ENCODE measurements at places on chromosomes 5 and 9. TPM values are rescaled to one million over a fixed set of nuclear protein-coding genes. Genes with fewer than 3 reads are reported as not detected.

Gene FAM151B
- not detected for polyA plus RNA-seq

Gene LHX6
- not detected for polyA plus RNA-seq

Gene INIP
- polyA plus RNA-seq, result 27.9 TPM

Gene HARS1
- 79.5 TPM for polyA plus RNA-seq

Gene PAEP
- polyA plus RNA-seq, result not detected

Gene MVB12B
- 0.54 TPM for polyA plus RNA-seq

Gene LRRTM2
- polyA plus RNA-seq, result not detected

Gene CARD6
- polyA plus RNA-seq, result 1.5 TPM

Gene FBP1
- 17.8 TPM for polyA plus RNA-seq

Gene ACSL6
- polyA plus RNA-seq, result 2.1 TPM

Gene GKAP1
- polyA plus RNA-seq, result 4.9 TPM

Gene CATSPER3
- polyA plus RNA-seq, result not detected

DNA sequence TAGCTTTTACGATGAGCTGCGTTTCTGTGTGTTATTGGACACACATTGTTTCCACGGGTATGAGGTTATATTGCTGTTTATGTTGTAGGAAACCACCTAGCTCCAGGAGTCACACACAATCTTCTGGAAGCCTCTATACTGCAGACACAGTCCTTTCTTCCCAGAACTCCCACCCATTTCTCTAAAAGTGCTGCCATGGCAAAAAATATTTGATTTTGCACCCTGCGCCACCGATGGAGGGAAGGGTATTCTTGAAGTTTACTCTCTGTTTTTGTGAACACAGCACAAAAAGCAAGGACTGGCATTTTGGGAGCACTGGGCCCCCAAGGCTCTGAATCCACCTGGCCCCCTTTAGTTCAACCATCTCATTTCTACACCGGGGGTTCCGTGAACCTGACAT lies 187.5 kb downstream of the ICE1 start:
- DNase-seq, result no peak
- no peaks in the 10 kb centered on the region for H3K4me1 ChIP-seq
- no peak overlapping the region for H3K27ac ChIP-seq
- no peaks in the 10 kb centered on the region for H3K27me3 ChIP-seq

DNA sequence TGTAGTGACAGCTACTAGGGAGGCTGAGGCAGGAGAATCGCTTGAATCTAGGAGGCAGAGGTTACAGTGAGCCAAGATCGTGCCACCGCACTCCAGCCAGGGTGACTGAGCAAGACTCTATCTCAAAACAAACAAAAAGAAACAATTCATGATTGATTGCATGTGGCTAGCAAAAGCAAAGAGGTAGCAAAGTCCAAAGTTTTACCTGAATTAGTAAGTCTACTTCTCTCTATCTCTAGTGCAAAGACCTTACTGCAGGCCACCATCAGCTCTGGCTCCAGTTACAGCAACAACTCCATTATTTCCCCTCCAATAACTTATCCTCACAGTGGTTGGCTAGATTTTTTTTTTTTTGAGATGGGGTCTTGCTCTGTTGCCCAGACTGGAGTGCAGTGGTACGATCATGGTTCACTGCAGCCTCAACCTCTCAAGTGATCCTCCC lies 6.2 kb upstream of the SAR1B start:
- no peak overlapping the region for H3K27ac ChIP-seq
- H3K36me3 ChIP-seq, result peaks cover 6% of the 10 kb centered on the region
- H3K27me3 ChIP-seq, result peaks cover 2% of the 10 kb centered on the region
- no peak overlapping the region for H3K4me3 ChIP-seq
- no peak for DNase-seq

DNA sequence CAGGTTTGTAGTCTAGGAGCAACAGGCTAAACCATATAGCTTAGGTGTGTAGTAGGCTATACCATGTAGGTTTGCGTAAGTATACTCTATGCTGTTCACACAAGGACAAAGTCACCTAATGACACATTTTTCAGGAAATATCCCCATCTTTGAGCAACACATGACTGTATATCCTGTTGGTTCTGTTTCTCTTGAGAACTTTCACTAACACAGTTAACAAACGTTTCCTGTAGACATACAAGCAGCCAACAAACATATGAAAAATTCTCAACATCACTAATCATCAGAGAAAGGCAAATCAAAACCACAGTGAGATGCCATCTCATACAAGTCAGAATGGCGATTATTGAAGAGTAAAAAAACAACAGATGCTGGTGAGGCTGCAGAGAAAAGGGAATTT lies 68.2 kb downstream of the NR2F1-AS1 start:
- DNase-seq, result no peak
- H3K27me3 ChIP-seq, result peaks cover 2% of the 10 kb centered on the region
- H3K4me3 ChIP-seq, result no peak overlapping the region
- no peak overlapping the region for H3K27ac ChIP-seq
- no peaks in the 10 kb centered on the region for H3K4me1 ChIP-seq

- no peaks in the 10 kb centered on the region for H3K36me3 ChIP-seq
- H3K4me1 ChIP-seq, result peaks cover 5% of the 10 kb centered on the region
- DNase-seq, result peak; percentile 36
Observed at GRCh38 chr9:89000973-89001916, 10.0 kb downstream of the S1PR3 start.

DNA sequence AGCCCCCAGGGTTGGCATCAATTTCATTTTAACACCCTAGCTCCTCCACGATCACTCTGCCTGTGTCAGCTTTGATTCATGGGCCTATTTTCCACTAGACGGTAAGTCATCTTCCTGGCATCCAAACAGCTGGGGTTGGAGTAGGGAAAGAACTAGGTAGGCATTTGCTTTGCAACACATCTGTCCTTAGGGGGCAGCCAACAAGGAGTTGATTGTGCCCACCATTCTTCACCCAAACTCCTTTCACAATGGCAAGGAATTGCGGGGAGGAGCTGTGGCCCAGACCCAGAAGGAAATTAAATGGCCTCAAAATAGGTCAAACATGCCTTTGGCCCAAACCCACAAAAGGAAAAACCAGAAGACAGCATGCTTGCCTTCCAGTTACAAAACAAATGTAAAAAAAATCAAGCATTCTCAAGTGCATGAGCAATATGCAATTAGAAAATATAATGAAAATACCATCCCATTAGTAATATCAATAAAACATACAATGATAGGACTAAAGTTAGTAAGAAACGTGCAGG lies 71.8 kb downstream of the NRG2 start:
- DNase-seq, result no peak
- H3K27me3 ChIP-seq, result peaks cover 5% of the 10 kb centered on the region
- no peak overlapping the region for H3K4me3 ChIP-seq
- no peaks in the 10 kb centered on the region for H3K4me1 ChIP-seq
- H3K36me3 ChIP-seq, result no peaks in the 10 kb centered on the region

- no peak for DNase-seq
- H3K36me3 ChIP-seq, result no peaks in the 10 kb centered on the region
- no peaks in the 10 kb centered on the region for H3K4me1 ChIP-seq
Observed at GRCh38 chr9:42388146-42388690, 204.8 kb downstream of the SPATA31A6 start.

GRCh38 chr5:125510651-125511050 lies 764.2 kb upstream of the ZNF608 start:
- H3K4me3 ChIP-seq, result no peak overlapping the region
- H3K27me3 ChIP-seq, result peaks cover 3% of the 10 kb centered on the region
- H3K36me3 ChIP-seq, result no peaks in the 10 kb centered on the region
- no peak for DNase-seq
- H3K27ac ChIP-seq, result no peak overlapping the region

DNA sequence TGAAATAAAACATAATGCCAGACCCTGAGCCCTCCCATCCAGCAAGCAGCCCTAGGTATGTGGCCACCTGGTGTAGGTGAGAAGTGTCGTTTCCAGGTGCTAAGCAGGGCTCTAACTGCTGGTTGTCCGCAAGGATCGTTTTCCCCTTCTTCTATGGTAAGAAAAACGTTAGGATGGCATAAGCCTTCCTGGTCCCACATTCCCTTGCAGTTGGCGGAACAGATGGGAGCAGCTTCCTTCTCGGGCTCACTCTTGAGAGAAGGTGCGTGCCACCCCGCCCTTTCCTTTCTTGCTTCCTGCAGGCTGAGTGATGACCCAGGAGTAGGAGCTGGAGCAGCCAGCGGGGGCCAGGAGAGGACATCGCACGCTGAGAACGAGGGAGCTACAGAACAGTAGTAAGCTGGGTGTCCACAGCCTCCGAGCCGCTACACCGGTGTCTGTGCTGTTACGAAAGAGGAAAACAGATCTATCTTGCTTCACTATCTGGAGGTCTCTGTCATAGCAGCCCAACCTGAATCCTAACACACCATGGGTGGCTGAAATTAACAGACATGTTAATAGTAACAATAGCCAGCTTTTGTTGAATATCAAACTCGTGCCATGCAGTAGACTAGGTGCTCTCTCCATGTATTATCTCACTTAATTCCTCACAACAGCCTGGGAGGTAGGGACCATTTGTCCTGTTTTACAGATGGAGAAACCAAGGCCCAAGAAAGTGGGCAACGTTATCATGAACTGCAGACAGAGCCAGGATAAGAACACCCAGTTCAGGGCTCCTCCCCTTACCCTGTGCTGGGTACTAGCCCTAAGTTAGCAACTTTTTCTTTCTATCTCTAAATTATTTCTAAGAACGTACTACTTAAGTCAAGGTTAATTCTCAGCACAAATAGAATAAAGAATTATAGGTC lies 139.8 kb downstream of the COL23A1 start:
- H3K4me3 ChIP-seq, result no peak overlapping the region
- peaks cover 1% of the 10 kb centered on the region for H3K27me3 ChIP-seq
- H3K36me3 ChIP-seq, result no peaks in the 10 kb centered on the region

DNA sequence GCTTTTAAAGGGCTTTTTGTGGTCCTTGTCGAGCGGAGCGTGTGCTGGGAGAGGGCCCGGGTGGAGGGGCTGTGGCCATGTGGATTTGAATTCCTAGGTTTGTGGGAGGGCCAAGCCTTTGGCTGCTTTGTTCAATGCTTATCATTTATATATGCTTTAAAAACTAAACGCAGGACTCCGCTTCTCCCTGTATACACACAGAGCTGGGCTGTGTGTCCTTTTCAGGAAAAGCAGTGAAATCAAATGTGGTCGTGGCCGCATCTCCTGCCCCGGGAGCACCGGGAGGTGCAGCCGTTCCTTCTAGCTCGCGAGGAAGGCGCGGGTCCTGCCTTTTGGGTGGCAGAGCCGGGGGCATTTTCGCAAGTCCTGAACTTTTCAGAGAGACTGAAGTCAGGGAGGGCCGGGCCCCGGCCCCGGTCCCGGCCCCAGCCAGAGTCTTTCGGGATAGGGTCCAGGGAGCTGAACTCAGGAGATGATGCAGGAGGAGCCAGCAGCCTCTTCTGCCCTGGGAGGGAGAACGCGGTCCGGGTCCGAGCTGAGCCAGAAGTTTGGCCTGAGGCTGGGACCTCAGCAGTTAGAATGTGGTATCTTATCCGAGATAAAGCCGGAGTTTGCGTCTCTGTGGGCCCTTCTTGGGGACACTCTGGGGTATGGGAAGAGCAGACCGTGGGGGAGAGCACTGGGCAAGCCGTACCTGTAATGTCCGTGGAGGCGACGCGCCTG lies 158.8 kb downstream of the C9orf152 start:
- peak overlapping the region; percentile 78 for H3K4me3 ChIP-seq
- H3K27me3 ChIP-seq, result peaks cover 19% of the 10 kb centered on the region
- H3K36me3 ChIP-seq, result no peaks in the 10 kb centered on the region
- H3K4me1 ChIP-seq, result peaks cover 47% of the 10 kb centered on the region

- H3K36me3 ChIP-seq, result peaks cover 10% of the 10 kb centered on the region
- no peak for DNase-seq
- no peaks in the 10 kb centered on the region for H3K27me3 ChIP-seq
- no peak overlapping the region for H3K27ac ChIP-seq
Observed at GRCh38 chr9:128805661-128806060, 12.6 kb upstream of the ENDOG start.

- no peak overlapping the region for H3K27ac ChIP-seq
- peaks cover 7% of the 10 kb centered on the region for H3K36me3 ChIP-seq
- no peaks in the 10 kb centered on the region for H3K4me1 ChIP-seq
- H3K27me3 ChIP-seq, result no peaks in the 10 kb centered on the region
- H3K4me3 ChIP-seq, result no peak overlapping the region
Observed at GRCh38 chr5:80871541-80871961, 88.6 kb upstream of the RASGRF2 start.

DNA sequence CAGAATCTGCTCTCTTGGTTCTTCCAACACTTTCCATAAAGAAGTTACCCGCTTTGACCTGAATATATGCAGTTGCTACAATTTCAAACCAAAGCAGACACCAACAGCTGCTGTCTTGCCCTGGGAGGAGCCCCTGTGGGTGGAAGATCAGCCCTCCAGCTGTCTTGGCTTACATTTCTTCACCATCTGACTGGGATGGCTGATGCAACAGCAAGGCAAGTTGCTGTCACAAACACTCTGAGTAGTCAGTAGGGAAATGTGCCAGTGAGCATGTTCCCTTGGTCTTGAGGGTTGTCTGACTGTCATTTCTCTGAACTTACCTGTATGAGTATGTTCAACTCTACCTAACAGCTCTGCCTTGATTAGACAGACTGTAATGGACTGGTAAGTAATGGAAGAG lies 152.9 kb downstream of the SGCD start:
- no peak overlapping the region for H3K4me3 ChIP-seq
- no peaks in the 10 kb centered on the region for H3K27me3 ChIP-seq
- no peaks in the 10 kb centered on the region for H3K4me1 ChIP-seq
- no peak overlapping the region for H3K27ac ChIP-seq
- no peaks in the 10 kb centered on the region for H3K36me3 ChIP-seq

DNA sequence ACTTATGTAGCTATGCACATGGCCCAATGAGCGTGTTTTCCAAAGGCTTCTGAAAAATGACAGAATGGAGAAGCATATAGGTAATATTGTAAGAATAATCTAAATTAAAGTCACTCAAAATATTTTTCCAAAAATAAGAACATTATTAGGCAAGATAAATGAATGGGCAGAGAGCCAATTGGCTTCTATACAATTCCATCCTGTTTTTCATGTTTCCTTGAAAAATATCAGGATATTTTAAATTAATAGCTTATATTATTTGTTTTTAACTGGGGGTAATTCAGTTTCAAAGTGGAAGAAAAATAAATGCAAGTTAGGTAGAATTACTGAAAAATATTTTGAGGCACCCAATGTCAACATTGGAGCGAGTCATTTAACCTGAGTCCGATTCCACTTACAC lies 183.5 kb downstream of the PLK2 start:
- no peaks in the 10 kb centered on the region for H3K27me3 ChIP-seq
- no peaks in the 10 kb centered on the region for H3K36me3 ChIP-seq
- no peaks in the 10 kb centered on the region for H3K4me1 ChIP-seq
- no peak overlapping the region for H3K27ac ChIP-seq
- DNase-seq, result no peak
- no peak overlapping the region for H3K4me3 ChIP-seq

- peaks cover 4% of the 10 kb centered on the region for H3K4me1 ChIP-seq
- DNase-seq, result no peak
- H3K27ac ChIP-seq, result no peak overlapping the region
- H3K36me3 ChIP-seq, result peaks cover 5% of the 10 kb centered on the region
- no peak overlapping the region for H3K4me3 ChIP-seq
Observed at GRCh38 chr5:128202320-128202719, 118.8 kb downstream of the SLC12A2 start.

DNA sequence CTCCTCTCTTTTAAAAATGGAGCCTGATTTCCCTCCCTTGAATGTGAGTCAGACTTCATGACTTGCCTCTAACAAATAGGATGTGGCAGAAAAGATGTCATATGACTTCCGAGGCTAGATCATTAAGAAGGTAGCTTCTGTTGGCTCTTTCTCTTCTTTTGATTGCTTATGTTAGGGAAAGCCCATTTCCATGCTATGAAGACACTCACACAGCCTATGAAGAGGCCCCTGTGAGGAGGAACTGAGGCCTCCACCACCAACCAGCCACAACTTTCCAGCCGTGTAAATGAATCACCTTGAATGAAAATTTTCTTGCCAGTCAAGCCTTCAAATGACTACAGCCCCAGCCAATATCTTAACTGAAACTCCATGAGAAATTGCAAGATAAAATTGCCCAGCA lies 413.4 kb downstream of the TMEM38B start:
- no peak for DNase-seq
- H3K27ac ChIP-seq, result no peak overlapping the region
- H3K4me1 ChIP-seq, result no peaks in the 10 kb centered on the region
- H3K36me3 ChIP-seq, result peaks cover 7% of the 10 kb centered on the region
- H3K4me3 ChIP-seq, result no peak overlapping the region
